Bronchial epithelial cell (primary cell): ENCODE measurements at places on chromosomes 1 and 21. TPM values are rescaled to one million over a fixed set of nuclear protein-coding genes. Genes with fewer than 3 reads are reported as not detected.

The ACTL8 gene
- not detected in 2 replicates for total RNA-seq

The MFN2 gene
- 75.3 and 83.0 TPM in 2 replicates for total RNA-seq

The PLCH2 gene
- 64.2 and 93.2 TPM in 2 replicates for total RNA-seq

The ZNF436 gene
- total RNA-seq = 29.0 and 35.7 TPM in 2 replicates

The FAM20B gene
- total RNA-seq = 39.5 and 51.1 TPM in 2 replicates

The H6PD gene
- 5.5 and 9.9 TPM in 2 replicates for total RNA-seq

The TACSTD2 gene
- 124 and 246 TPM in 2 replicates for total RNA-seq

The CDK18 gene
- total RNA-seq = 1.8 and 2.2 TPM in 2 replicates

The FCGR3A gene
- not detected in 2 replicates for total RNA-seq

The RIMKLA gene
- total RNA-seq = under 0.01 TPM in 1 of 2 replicates, not detected in the other
